ENCODE measurements at places on chromosomes 12 and 14.

GRCh38 chr12:53500142-53500775, 824 bp upstream of the TARBP2 start:
- no peak for DNase-seq

DNA sequence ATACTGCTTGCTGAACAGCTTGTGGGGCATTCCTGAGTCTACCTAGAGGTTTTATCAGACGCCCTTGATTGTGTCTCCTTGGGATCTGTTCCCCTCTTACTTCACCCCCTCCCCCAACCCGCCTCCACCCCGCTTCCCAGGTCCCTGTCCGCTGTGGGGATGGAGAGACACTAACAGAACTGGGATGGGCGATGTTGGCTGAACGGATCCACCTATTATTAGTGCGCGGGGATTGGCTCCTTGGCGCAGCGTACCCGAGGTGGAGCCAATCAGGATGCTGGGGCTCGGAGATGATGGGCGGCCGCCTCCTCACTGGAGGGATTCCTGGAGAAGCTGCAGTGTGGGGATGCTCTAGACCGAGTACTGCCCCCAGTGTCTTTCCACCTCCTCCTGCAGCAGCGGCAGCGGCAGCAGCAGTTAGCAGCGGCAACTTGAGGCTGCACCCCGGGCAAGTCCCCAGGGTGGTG, at the start of gene SYT1:
Gene SYT1 (plus strand): TSS at position 372 of the 467 bp plus-strand sequence.
- DNase-seq = no peak

GRCh38 chr12:120169946-120170345, 24.6 kb downstream of the GCN1 start:
- no peak for DNase-seq

- no peak for DNase-seq
Measured at GRCh38 chr12:14825256-14825655, 11.3 kb upstream of the SMCO3 start.

- no peak for DNase-seq
Measured at GRCh38 chr14:36580856-36581831, 1.3 kb downstream of the NKX2-8 start.

- no peak for DNase-seq
Measured at GRCh38 chr12:1908758-1909157, 9.7 kb downstream of the CACNA2D4 start.

- no peak for DNase-seq
Measured at GRCh38 chr14:95498622-95499353, 17.7 kb downstream of the SYNE3 start.

DNA sequence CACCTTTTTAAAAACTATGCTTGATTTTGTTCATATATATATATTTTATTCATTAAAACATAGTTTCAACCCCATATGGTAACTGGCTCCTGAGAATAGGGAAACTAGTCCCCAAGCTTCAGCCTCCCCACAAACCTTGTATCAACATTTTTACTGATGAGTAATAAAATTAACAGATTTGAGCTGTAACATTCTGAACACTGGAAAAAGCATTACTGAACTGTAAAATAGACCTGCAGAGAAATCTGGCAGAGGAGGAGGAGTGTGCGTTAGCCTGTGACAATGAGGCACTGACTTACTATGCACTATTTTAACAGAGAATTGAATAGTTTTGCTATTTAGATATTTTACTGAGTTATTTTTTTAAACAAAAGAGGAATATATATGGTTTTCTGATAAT, 43.1 kb downstream of the FRS2 start:
- no peak for DNase-seq

DNA sequence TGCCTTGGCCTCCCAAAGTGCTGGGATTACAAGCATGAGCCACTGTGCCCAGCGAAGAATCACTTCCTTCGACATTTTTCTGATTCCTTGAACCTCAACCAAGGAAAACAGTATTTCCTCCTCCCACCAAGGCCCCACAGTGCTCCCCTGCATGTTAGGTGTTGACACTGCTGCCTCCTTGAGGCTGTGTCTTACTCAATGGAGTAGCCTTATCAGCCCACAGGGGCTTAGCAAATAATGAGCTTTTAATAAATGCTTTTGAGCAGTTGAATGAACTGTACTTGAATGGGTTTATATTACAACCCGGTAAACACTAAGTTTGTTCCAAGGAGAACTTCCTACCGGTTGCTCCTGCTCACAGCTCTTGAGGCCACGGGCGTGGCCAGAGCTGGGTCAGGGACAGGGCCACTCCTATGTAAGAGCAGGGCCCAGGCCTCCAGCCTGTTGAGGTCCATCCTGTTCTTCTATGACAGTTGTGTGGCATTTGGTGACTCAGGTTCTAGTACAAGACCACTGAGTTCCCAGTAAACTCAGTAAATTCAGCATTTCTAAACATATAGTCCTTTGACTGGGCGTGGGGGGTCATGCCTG, 36.8 kb upstream of the TUBA1A start:
- DNase-seq = no peak

DNA sequence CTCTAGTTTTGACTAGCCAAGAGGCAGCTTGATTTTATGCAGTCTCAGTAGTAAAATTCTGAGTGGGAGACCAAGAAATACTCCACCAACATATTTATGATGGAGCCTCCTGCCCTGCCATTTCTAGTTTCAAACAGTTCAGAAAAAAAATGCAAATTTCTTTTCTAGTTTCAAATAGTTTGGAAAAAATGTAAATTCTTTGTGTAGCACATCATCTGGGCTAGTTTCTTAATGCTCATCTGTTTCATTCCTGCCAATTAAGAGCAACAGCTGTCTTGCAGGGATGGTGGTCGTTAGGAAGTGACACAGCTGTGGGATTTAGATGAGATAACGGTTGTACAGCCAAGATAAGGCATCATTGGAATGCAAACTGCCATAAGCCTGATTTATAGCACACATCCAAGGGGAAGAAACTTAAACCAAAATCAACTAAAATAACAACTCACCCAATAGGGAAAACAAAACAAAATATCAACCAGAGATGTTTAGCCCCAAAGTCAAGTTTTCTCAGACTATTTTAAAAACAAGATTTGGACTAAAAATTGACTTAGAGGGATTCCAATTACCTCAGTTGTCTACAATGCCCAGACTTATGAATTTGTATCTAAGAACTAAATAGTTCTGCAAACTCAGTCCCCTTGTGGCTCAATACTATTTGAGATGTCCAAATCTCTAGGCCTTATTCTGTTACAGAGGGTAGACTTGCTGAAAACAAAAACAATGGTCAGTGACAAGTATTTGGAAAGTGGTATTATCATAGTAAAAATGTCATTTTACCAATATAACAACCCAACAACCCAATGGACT, 291.3 kb upstream of the ATP2B1 start:
- no peak for DNase-seq

- no peak for DNase-seq
Measured at GRCh38 chr12:110282956-110283817, 2.1 kb downstream of the ATP2A2 start.

GRCh38 chr12:18432206-18432605, 170.9 kb downstream of the PIK3C2G start:
- no peak for DNase-seq

- DNase-seq = no peak
Measured at GRCh38 chr12:22377731-22378496, 43.4 kb upstream of the ST8SIA1 start.

- DNase-seq = no peak
Measured at GRCh38 chr14:105478398-105479251, 4.0 kb downstream of the CRIP2 start.

DNA sequence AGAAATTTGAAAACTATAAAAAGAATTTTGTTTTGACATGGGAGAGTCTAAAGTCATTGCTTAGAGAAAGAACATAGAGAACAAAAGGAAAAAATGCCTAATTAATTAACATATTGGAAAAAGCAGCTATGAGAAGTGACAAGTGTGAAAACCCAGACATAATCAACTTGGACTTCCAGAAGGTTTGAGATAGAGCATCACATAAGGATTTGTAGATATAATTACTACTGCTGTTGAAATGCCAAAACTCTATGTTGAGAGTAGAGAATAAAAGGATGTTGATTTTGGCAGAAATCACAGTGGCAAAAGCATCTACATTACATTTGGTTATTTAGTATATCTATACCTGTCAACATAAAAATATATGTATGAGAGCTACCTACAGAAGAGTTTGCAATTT, 135.1 kb downstream of the SLC41A2 start:
- DNase-seq = no peak

DNA sequence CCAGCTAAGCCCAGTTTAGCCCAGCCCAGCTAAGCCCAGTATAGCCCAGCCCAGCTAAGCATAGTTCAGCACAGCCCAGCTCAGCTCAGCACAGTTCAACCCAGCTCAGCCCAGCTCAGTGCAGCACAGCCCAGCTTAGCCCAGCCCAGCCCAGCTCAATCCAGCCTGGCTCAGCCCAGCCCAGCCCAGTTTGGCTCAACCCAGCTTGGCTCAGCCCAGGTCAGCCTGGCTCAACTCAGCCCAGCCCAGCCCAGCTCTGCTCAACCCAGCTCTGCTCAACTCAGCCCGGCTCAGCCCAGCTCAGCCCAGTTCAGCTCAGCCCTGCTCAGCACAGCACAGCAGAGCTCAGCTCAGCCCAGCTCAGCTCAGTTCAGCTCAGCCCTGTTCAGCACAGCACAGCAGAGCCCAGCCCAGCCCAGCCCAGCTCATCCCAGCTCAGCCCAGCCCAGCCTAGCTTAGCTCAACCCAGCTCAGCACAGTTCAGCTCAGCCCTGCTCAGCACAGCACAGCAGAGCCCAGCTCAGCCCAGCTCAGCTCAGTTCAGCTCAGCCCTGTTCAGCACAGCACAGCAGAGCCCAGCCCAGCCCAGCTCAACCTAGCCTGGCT, 330.9 kb downstream of the TMEM121 start:
- no peak for DNase-seq

DNA sequence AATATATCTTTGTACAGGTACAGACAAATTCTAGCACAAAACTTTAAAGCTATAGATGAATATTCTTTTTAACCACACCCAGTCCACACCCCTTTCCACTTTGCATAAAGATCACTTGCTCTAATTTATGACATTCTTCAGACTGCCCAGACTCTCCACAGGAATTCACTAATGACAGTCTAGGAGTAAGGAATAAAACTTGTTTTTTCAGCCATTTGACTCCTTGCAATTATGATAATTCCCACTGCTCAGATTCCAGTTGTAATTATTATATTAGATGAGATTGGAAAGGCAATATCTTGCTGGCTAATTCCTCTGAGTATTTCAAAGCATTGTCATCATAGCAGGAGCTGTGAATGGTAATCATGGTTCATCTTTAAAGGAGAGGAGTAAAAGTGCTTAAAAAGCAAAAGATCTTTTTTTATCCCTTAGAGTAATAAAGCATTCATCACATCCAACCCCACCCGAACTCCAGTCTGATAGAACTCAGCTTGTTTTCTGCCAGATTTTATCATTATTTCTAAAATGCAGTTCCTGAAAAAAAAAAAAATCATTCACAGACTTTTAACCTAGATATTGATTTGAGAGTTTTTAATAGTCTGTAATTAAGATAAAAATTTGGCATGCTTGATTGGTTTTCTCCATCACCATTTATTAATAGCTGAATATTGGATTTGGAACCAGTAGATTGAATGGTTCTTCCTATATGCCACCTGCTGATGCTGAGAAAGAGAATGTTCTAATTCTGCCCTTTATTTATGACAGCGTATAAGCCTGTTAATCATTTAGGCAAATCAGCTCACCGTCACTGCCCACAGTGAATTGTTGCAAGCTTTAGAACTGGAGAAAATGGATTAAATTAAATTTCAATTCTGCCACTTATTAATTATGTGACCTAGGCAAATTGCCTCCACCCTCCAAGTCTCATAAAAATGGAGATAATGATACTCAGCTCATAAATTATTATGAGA, 93.9 kb upstream of the RASSF8 start:
- DNase-seq = no peak

- no peak for DNase-seq
Measured at GRCh38 chr12:131941116-131941986, 8.4 kb upstream of the EP400 start.

DNA sequence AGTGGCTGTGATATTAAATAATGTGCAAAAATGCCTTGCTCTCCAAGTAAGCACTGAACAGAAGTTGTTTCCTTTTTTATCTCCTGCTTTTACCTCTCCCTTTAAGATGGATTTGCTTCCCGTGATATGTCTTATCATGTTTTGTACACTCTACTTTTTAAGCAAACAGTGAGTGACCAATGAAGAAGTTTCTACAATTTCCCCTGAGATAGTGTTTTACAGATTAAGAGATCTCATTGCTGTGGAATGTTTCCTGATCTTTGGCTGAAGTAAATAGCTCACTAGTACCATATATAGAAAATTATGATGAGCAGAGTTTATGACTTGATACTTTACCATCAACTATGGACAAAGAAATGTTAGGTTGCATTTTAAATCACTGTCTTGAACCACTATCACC, 184.8 kb upstream of the PDE3A start:
- DNase-seq = no peak

DNA sequence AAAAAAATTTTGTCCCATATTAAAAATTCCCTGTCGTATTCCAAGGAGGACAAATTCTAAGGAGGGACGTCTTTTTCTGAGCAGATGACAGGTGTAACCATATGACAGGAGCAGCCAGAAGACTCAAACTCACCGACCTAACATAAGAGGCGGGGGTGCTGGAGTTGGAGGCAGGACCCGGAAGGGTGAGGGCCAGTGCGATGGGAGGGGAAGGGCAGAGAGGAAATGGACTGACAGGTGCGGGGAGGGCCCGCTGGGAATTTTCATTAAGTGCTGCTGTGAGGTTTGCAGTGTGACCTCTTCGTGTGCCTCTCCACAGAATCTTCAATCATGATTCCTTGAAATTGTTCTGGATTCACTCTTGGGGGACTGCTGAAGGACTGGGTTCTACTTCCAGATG, 189.4 kb downstream of the NTF3 start:
- DNase-seq = no peak

DNA sequence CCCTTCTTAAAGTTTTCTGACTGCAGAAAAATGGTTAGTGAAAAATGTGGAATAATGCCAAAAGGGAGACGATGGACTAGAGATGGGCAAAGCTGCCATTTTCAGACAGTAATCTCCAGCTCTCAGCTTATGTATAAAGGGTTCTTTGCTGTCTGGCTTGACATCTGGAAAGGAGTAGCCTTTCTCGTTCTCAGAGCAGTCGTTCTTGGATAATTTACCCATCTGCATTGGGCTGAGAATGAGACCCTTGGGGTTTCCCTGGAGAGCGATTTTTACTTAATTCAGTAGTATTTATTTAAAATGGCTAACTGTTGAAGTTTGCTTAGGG, 1.2 kb downstream of the NUDT4 start:
- DNase-seq = no peak

- no peak for DNase-seq
Measured at GRCh38 chr12:124422570-124423523, 128.0 kb downstream of the RFLNA start.

All from stimulated activated CD4-positive, alpha-beta T cell treated with anti-CD3 and anti-CD28 coated beads, TNF-alpha, amount 100 ng/mL, for 1 hour (primary cell).